Activated naive CD4-positive, alpha-beta T cell treated with anti-CD3 and anti-CD28 coated beads, Interleukin-2, amount 50 U/mL, for 16 hours (primary cell): ENCODE measurements at places on chromosomes 4 and X.

- no peak for DNase-seq
These were observed 237 bp downstream of the ANKRD17 start for GRCh38 chr4:73258436-73258685.

GRCh38 chr4:79425586-79425985 is 17.6 kb upstream of the GK2 start:
- DNase-seq, result no peak

DNA sequence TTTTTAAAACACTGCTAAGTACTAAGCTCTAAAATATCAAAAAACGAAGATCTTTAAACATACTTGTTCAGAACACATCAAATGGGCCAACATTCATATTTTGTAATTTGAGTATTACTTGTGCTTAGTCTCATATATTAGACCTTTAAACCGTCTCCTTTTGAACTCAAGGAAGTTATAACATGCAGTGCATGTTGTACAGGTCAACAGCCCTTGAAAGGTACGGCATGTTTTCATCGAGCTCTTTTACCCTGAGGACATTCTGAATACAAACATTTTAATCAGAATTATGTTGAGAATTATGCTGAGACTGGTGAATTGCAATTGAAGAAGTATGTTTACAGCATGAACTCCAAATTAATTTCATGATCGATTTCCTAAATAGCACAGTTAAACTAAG is 7.0 kb upstream of the ASB11 start:
- no peak for DNase-seq

- DNase-seq, result no peak
These were observed 494.6 kb upstream of the ATOH1 start for GRCh38 chr4:93334003-93334402.

GRCh38 chr4:101337688-101338087 is 9.6 kb downstream of the PPP3CA start:
- DNase-seq, result no peak
